ENCODE measurements at places on chromosomes 2 and 18.

- peak; percentile 29 for DNase-seq
Measured at GRCh38 chr18:7789856-7790552, 222.9 kb downstream of the PTPRM start.

DNA sequence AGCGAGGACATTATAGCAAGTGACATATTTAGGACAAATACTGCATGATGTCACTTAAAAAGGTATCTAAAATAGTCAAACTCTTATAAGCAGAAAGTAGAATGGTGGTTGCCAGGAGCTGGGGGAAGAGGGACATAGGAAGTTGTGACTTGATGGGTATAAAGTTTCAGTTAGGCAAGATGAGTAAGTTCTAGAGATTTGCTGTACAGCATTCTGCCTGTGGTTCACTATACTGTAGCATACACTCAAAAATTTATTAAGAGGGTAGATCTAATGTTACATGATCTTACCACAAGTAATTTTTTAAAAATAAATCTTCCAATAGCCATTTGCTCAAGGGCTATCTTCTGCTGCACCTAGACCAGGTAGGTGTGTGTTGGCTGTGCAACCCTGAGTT is 78.1 kb upstream of the NPAS2 start:
- no peak for DNase-seq

DNA sequence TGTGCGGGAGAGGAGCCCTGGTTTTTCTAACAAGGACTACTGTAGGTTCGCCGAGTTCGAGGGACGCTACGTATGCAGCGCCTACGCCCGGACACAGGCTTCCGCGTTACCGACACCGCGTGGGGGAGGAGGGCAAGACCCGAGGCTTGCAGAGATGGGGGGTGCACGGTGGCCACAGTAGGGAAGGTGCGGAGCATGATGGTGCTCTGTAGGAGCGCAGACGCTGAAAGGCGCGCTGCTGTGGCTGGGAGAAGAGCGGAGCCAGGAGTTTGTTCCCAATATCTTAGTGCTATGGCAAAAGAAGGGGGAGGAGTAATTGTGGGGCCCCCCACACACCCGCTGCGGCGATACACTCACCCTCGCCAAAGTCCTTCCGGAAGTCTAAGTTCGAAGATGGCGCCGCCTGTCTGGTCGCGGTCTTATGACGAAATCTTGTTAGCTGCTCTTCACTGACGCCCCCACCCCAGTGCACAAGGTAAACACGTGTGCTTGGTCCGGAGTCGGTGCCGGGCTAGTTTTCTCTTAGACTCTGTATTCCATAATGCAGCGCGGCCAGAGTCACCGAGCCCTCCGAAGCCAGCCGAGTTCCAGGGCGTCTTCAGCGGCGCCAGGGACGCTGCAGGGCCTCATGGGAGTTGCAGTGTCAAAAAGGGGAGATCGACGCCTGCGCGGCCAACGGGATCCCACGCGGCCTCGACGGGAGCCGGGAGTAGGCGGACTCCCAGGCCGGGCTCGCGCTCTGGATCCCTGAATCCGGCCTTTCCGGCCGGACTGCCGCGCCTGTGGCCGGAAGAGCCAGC is at the start of gene GTF3C2:
Gene GTF3C2 (minus strand): TSS at position 383 of the 800 bp plus-strand sequence. CDS start 13,210 bp downstream, outside the sequence.
- DNase-seq: peak; percentile 90

DNA sequence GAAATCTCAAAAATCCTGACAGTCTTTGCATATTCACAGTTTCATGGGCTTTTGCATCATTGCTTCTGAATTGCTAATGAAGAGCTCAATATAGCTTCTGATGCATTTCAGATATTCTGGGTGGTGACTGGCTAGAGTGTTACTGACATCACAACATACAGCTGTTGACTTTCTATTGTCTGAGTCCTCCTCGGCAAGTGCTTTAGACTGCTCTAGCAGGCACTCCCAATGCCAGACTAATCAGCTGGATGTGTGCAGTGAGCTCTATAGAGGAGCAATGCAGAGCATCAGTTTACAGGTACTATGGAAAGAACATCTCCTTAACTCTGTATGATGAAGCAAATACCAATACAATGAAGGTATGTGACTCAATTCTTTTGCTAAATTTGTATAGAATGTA is 54.9 kb downstream of the R3HDM1 start:
- DNase-seq: no peak

DNA sequence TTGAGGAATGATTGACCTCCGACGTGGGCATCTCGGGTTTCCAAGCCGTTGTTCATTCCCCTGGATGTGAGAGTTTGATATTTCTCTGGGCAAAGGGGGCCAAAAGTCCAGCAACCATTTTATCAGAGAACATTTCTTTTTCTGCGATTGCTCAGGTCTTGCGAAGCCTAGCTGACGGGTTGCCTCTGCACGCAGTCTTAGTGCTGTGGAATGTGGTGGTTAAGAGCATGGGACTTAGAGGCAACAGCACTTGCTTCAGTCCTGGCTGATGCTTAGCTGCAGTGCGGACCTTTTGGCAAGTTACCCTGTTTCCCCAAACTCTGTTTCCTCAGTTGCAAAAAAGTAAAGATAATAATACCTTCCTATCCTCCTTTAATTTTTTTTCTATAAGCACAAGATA is 45.0 kb downstream of the FAP start:
- DNase-seq: no peak

- DNase-seq: no peak
Measured at GRCh38 chr2:235728800-235729556, 235.1 kb downstream of the AGAP1 start.

DNA sequence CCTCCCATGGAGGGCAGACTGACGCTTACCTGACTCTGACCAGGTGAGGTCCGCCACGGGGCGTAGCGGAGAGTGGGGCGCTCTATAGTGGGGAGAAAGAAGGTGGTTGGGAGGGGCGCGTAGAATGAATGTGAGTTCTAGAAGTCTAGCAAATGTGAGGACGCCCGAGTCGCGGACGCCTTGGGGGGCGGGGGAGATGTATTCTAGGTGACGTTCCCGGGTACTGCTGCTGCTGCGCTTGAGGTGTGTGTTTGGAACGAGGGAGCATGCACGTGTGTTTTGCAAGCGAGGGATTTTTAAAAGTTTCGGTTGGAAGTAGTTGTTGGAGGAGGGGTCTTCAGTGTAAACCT is 758 bp downstream of the RIF1 start:
- DNase-seq: peak; percentile 44

DNA sequence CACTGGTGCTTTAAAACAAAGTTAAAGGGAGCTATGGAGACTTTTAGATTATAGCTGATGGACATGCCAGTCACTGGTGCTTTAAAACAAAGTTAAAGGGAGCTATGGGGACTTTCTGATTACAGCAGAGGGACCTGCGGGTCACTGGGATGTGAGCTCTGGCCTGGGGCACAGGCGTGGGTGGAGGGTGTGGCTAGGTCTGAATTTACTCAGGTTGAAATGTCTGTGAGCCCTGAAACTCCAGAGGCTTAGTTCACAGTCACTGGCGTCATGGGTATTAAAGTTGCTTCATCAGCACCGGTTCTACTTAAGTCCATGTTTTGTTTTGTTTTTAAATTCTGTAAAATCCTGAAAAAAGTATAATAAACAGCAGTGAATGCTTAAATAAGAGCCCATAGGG is 49.0 kb upstream of the TMEM18 start:
- no peak for DNase-seq

DNA sequence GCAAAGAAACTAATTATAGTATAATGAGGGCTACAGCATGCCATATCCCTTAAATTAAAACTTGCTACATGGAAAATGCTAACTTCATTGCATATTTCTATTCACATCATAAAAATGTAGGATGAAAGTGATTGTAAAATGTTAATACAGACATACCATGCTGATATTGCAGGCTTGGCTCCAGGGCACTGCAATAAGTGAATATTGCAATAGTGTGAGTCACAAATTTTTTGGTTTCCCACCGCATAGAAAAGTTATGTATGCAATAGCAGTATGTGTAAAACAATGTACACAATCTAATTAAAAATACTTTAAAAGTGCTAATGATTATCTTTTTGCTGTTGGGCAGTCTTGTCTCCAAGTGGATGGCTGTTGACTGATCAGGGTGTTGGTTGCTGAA is 162.1 kb downstream of the CD8B2 start:
- DNase-seq: no peak

- DNase-seq: peak; percentile 59
Measured at GRCh38 chr2:46364797-46365457, 67.7 kb downstream of the EPAS1 start.

- no peak for DNase-seq
Measured at GRCh38 chr2:68435615-68436014, 31.5 kb downstream of the FBXO48 start.

DNA sequence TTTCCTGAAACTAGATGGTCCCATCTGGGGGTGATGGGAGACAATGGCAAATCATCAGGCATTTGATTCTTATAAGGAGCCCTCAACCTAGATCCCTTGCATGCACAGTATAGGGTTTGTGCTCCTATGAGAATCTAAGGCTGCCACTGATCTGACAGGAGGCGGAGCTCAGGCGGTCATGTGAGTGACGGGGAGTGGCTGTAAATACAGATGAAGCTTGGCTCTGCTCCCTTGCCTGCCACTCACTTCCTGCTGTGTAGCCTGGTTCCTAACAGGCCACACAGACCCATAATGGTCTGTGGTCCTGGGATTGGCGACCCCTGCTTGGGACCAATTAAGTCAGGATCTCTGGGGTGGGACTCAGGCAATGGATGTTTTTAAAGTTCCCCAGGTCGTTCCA is 293.4 kb downstream of the ZNF521 start:
- DNase-seq: no peak

GRCh38 chr2:172976116-172976515 is 99.5 kb upstream of the MAP3K20 start:
- no peak for DNase-seq

DNA sequence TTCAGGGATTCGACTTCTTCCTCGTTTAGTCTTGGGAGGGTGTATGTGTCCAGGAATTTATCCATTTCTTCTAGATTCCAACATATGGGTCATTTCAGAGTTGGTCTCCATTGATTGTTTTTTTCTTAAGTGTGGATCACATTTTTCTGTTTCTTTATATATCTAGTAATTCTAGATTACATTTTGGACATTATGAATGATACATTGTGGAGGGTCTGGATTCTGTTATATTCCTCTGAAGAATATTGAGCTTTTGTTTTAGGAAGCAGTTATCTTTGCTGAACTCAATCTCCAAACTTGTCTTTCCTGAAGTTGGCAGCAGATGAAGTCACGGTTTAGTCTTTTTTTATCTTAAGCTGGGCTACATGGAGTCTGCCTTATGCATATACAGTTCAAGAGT is 9.3 kb downstream of the FAM228B start:
- no peak for DNase-seq

DNA sequence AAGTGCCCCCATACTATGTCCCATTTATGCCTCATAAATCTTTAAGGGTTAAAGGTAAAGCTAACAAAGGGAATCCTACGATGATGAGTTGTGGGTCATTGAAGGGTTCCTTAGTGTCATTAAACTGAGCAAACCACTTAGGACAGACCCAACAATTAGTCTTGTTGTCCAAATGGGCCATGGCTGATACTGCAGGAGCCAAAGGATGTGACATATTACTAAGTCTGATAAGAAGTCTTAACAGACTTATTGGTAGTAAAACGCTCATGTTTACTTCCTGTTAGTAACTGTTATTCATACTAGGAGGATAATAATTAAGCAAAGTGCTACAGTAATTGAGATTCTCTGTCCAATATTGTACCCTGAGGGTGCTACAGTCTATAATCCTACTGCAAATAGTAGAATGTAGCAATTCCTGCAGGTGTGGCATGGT is 96.8 kb downstream of the PTPN4 start:
- no peak for DNase-seq

- DNase-seq: no peak
Measured at GRCh38 chr2:177078416-177078815, 134.2 kb upstream of the HNRNPA3 start.

DNA sequence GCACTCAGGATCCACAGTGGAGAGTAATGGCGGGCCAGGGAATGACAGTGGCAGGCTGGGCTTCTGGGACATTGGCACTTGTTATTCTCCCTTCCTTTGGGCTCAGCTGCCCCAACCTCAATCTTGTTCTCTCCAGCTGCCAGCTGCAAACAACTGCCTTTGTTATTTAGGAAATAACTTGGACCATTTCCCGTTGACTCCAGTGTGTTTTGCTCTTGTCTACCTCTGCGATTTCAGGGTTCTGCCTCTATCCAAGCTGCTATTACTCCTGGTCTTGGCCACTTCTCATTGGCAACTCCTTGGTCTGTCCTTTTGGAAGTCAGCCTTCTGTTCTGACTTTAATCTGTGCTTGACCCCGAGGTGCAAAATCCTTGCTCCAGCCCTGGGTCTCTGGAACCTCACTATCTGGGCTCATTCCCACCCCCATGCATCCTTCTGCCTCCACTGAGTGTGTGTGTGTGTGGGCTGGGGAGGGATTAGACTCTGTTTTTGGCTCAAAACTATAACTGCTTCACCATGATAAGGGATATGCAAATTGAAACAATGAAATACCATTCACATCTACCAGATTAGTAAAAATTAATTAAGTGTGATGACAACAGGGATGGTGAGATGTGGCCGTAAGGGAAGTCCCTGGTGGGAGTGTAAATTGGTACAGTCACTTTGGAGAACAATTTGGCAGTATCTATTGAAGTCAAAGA is 134.1 kb upstream of the CXCR4 start:
- no peak for DNase-seq

Measured in HEK293T (cell line).